Pancreas (tissue), 10 donors: ENCODE measurements at places on chromosomes 1 and 21. TPM values are rescaled to one million over a fixed set of nuclear protein-coding genes. Genes with fewer than 3 reads are reported as not detected.

GRCh38 chr1:59520827-59521418 lies 224.0 kb downstream of the FGGY start:
- no peak for DNase-seq

GRCh38 chr1:24874056-24874455 lies 56.0 kb downstream of the RUNX3 start:
- DNase-seq, result no peak

DNA sequence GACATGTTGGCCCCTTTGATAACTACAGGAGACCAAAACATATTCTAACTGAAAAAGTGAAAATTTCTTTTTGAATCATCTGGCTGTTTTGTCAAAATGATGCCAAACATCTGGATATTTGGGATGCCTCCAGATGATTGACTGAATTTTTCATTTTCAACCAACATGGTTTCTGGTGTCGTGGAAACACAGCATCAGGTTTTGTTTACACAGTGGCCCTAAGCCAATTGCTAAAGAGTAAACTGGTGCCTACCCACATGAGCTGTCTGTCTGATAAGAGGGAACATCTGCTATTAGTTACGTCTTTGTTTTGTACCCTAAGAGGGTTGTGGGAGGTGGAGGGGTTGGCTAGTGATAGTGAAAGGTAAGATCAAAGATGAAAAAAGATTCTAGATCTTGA lies 204.8 kb downstream of the KCNK2 start:
- DNase-seq, result no peak

AK5 gene
- total RNA-seq, result 0.28 TPM
